NCI-H187 treated with DMSO at 0.1 percent for 48 hours (cell line): ENCODE measurements at places on chromosomes 7 and 10.

GRCh38 chr7:83547526-83547925 is 101.4 kb downstream of the SEMA3E start:
- peak; percentile 20 for DNase-seq

DNA sequence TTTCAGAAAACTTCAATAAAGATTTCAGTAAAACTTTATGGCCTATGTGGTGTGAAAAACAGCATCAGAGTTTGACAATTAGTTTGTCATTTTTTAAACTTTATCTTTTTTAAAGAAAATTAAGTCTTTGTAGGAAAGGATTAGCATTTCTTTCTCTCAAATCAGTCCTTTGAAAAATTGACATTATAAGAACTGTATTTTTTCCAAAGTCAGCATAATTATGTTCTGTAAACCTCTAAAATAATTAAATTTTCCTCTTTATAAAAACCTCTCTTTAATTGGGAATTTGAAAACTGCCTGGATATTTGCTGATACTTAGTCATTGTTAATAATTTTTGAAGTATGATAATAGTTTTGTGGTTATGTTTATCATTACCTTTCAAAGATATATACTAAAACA is 226.7 kb upstream of the KAT6B start:
- DNase-seq = no peak

DNA sequence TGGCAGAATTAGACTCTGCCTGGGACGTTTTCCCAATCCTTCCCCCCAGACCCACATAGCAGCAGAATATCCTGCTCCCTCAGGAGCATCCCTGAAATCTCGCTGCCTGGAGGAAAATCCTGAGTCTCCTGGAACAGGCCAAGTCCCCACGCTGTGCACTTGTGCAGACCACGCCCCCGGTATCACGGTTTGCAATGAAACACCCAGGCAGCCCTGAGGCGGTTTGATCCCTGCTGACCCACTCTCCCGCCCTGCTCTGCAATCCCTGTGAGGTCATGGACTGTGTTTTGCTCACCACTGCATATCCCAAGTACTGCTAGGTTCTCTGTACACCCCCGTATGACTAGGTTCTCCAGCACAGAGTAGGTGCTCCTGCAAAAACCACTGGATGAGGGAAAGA is 411.8 kb upstream of the MGMT start:
- DNase-seq = no peak

DNA sequence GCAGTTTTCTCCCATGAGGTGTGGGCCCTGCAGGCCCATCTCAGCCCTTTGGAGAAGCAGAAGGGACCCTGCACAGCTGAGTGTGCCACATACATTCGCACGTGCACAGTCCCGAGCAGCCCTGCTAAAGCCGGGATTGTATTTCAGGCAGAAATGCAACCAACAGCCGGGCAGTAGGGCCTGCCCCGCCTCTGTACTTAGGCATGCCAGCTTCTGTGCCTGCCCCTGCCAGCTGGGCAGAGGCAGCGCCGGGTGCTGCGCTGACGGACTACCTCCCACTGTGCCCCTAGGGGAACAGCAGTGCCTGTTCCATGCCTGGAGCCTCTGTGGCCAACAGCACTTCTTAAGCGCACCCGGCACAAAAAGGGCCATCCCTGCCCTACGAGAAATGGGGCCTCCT is 170.3 kb downstream of the NEURL1 start:
- no peak for DNase-seq

DNA sequence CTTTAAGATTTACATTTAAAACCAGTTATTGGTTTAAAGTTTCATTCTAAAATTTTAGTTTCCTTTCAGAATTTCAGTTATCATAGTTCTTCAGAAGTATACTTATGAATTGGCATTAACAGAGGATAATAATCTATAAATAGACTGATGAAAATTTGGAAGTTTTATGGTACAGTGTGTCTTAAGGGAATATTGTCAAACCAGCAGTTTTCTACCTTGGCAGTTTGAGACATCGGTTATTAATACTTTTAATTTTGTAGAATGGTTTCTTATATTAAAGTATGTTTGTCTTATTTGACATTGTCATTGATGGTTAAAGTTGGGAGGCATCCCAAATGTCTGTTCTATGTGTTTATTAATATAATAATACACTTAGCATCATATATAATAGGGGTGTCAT is 2.0 kb downstream of the AHR start:
- DNase-seq = no peak

DNA sequence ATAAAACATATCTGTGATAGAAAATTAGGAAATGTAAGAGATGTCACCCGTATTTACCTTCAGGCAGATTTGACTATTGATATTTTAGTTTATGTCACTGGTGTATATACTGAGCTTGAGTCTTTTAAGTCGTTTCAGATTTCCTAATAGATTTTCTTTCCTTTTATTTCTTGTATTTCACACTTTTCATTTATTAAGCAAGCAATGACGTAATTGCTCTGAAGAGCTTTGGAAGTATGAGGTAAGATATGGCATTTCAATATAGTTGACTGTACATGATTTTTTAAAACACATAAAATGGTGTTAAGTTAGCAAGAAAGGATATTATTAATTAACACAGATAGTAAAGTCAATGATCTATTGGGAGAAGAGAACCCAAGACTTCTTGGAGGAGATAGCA is 652.6 kb downstream of the SORCS1 start:
- DNase-seq = no peak

DNA sequence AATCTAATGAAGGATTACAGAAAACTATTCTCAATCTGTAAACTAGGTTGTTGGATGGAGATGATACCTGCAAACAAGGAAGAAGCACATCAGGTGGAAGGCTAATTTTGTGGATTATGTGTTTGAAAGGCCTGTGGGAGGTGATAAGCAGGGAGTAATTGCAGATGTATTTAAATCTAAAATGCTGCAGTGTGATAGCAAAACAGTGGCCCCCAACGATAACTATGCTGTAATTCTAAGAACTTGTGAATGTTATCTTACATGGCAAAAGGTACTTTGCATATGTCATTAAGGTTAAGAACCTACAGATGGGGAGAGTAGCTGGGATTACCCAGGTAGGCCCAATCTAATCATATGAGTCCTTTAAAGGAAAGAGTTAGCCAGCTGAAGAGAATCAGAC is 164.5 kb upstream of the AHR start:
- no peak for DNase-seq

GRCh38 chr7:30148951-30149459 is 14.2 kb downstream of the MTURN start:
- DNase-seq = no peak

DNA sequence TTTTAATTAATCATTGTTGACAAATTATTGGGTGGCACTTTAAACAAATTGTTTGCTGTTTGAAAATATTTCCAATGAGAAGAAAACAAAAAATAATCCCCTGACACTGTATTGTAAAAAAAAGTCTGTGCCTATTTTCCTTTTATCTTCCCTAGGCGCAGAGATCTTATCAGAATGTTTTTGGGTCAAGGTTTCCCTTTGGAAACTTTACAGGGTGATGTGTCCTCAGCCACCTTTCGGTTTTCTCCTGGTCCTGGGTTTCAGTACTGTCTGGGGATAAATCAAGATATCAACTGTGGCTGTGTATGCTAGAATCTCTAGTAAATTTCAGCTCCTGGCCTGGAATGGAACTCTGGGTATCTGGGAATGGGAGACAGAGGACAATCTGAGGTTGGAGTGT is 1.4 kb downstream of the ZNF107 start:
- no peak for DNase-seq
